ENCODE measurements at places on chromosomes 3 and 15.

- no peak for DNase-seq
Measured at GRCh38 chr15:66720206-66721010, 18.4 kb downstream of the SMAD6 start.

GRCh38 chr15:75178171-75178937, 23.3 kb upstream of the C15orf39 start:
- no peak for DNase-seq

GRCh38 chr3:169660709-169661360, 2.7 kb downstream of the MECOM start:
- no peak for DNase-seq

DNA sequence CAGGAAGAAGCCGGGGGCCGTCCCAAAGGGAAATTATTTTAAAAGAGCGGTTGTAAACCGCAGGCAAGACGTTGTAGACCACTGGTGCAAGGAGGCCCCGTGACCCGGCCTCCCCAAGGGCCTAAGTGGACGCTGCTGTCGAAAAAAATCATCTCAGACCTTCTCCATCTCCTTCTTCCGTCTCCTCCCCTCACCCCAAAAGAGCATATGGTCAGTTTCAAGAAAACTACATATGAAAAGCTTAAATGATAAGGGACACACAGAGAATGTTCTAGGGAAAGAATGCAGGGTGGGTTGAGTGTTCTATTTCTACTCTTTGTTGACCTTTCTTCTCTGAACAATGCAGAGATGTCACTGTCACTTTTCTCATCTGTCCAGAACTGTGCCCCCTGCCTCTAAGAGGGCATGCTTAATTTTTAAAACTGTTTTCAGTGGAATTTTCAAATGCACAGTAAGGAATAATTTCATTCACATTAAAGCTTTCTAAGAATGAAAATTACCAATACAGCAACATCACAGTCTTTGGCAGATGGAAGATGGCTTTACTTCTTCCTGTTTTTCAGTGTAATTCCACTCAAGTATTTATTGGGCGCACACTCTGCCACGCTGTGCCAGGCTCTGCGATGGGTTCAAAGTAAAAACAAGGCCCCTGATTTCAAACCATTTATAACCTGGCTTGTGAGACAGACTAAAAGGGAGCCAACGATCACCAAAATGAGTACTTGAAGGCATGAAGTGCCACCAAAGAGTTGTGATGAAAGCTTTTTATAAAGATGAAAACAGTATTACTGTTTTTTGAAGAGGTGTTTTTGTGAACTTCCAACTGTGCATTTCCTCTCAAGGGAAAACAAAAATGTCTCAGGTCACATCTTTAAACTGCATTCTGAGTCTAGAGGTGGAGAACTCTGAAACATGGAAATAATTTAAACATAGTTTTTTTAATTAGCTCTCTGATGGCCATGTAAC, 891 bp upstream of the TOP2B start:
- no peak for DNase-seq

- peak; percentile 23 for DNase-seq
Measured at GRCh38 chr3:152444029-152444641, 175.4 kb downstream of the MBNL1 start.

DNA sequence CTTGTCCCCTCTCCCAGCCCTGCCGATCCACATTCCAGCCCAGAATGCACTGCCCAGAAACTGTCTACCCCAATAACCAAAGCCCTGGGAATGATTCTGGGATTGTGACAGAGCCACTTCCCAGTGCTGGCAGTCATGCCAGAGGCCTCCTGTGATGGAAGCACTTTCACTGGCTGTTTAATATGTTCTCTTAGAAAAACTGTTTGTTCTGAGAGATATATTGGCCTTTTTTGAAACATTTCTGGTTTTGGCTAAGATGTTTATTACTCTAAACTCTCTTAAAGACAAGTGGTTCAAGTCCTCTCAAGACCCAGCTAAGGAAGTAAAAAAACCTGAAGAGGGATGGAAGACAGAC, 74.0 kb upstream of the HACD2 start:
- DNase-seq, result no peak

DNA sequence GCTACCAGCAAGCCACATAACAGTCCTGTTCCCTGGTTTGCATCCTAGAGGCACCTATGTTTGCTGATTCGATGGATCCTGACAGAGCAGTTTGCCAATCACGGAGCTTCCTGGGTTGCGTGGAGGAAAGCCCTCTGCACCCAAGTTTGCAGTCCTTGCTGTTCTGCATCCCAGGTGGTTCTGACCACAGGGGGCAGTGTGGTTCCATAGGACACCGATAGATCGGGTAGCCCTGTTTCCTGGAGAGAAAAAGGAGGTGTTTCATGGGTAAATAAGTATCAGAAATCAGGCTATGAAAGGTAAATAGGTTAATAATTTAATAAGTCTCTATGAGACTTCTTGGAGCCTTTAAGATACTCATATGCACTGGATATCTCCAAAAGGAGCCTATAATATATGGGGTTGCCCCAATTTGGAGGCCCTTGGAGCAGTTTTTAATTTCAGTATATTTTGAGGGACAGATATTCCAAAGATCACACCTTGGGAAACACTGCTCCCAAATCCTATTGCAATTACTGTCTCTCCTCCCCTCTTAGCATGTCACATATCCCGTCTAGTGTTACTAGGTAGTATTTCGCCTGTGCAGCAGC, 194.6 kb upstream of the TPM1 start:
- DNase-seq, result peak; percentile 41

- no peak for DNase-seq
Measured at GRCh38 chr3:185813691-185814215, 11.1 kb downstream of the IGF2BP2 start.

DNA sequence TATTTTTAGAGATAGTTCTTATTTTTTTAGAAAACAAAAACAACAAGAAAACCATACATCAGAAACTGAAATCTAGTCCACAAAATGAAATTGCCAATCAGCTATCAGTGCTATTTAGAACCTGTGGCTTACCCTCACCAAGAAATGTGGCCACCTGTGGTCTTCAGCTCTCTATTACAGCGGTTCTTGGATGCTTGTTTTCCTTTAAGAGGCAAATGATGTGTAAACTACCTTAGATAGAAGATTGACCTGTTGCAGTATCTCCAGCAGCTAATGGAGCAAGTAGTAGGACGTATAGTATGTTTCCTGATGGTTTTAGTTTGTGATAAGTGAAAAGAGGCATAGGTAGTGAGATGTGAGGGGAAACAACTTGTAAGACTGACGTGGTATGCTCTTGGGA, 21.2 kb downstream of the TFG start:
- DNase-seq, result no peak

DNA sequence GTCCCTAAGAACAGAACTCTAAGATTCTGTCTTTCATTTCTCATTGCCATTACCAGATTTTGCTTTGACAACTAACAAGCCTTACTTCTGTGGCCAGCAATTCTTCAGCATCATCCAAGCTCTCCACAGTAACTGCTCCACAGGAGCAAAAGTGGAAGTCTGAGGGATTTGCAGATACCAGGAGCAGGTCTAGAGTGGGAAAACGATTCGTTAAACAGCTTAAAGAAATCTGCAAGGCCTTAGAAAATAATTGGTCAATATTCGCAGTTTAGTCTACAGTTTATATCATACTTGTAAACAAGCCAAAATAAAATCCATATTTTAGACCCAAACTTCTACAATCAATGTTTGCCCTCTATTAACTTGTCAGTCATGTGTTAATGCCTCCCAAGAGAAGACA, 24.1 kb downstream of the MYH15 start:
- no peak for DNase-seq

GRCh38 chr15:70698426-70698825, 64.9 kb downstream of the UACA start:
- no peak for DNase-seq

DNA sequence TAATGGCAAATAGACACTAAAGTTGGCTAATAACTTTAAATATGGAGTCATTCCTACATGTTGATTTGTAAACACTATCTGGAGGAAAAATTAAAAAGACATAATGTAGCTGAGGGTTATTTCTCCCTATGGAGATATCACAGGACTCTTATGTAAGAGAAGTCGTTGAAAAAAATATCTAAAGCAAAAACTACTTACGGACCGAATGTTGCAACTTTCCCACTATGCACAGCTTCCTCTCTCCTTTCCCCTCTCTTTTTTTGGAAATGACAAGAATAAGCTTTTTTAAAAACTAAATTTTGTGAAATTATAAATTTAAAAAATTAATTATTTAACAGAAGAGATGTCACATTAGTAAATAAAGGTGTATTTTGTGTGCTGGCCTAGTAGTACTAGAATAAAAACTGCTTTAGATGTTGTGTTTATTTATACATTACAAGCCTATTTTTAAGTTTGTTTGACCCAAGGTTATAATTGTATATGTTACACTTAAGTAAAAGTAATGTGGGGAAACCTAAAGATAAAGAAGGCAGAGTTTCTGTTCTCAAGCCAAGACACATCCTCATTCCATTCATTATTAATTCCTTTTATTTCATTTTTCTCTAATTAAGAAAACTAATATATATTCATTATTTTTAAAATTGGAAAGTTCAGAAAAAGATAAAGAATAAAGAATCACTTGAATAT, 20.7 kb upstream of the PPARG start:
- no peak for DNase-seq

GRCh38 chr3:59753808-59754450, 704.1 kb upstream of the CFAP20DC start:
- no peak for DNase-seq

DNA sequence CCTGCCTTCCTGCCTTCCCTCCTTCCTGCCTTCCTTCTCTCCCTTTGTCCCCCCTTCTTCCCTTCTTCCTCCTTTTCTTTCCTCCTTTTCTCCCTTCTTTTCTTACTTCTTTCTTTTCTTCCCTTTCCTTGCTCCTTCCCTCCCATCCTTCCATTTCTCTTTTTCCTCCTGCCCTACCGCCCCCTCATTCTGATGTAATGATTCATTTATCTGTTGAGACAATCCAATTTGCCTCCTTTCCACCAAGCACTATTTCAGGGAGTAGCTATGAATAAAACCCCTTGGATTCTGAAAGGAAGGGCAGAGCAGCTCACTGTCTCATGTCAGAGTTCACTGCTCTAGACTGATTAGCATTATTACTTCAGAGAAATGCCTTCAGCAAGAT, 462.6 kb downstream of the PDCD6IP start:
- DNase-seq, result no peak

- DNase-seq, result no peak
Measured at GRCh38 chr15:50377867-50378751, 23.1 kb upstream of the GABPB1 start.

GRCh38 chr3:69108811-69109210, 13.6 kb downstream of the LMOD3 start:
- DNase-seq, result no peak

DNA sequence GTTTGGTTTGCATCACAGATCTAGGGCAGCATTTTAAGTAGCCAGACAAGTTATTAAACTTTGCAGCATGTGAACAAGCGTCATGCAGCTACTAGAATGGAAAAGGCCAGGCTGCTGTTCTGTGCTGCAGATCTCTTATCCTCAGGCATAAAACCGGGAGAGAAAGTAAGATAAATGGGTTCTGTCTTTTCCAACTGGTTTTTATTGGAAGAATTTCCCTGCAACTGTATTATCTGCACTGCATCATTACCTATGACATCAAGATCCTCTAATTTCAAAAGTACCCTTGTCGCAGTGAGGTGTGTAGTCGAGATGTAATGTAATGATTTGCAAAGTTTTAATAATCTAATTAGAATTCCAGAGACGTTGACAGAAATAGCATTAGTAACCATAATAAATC, 240.3 kb downstream of the FEZF2 start:
- no peak for DNase-seq

GRCh38 chr15:98876451-98877369, 130.9 kb downstream of the PGPEP1L start:
- DNase-seq, result no peak

DNA sequence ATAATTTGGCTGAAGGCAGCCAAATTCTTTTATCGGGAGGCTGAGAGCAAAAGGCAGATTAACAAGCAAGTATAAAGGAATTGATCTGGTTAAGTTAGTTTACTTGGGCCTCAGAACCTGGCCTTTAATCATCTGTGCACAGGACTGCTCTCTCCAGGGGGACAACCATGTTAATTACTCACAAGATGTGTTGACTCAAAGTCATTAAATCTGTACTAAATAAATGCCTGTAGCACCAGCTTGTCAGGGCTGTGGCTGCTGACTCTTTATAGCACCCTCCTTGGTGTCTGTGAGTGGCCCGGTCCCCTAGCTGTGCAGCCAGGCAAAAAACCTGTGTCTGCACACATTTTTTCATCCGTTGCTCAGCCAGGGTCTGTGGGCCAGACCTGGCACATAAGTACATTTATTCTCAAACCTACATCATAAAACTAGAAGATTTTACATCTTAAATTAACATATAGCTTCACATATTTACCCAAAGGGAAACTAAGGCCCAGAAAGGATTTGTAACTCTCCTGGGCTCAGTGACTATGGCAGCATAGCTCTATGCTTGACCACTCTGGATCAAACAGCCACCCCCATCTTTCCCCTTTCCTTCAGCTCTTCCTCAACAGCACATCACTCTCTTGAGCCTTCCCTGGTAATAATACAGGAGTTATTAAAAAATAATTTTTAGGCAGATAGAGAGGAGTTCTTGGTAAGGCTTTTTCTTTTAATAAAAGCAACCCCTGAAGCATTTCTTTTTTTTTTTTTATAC, 51.4 kb downstream of the NCEH1 start:
- DNase-seq, result no peak

GRCh38 chr3:40642812-40643211, 118.1 kb downstream of the ZNF621 start:
- DNase-seq, result no peak

GRCh38 chr3:194632809-194633348, 340 bp downstream of the TMEM44 start:
- peak; percentile 23 for DNase-seq

All from HEK293T (cell line).